Left renal cortex interstitium (tissue), 4 donors: ENCODE measurements at places on chromosomes 1 and 21.

DNA sequence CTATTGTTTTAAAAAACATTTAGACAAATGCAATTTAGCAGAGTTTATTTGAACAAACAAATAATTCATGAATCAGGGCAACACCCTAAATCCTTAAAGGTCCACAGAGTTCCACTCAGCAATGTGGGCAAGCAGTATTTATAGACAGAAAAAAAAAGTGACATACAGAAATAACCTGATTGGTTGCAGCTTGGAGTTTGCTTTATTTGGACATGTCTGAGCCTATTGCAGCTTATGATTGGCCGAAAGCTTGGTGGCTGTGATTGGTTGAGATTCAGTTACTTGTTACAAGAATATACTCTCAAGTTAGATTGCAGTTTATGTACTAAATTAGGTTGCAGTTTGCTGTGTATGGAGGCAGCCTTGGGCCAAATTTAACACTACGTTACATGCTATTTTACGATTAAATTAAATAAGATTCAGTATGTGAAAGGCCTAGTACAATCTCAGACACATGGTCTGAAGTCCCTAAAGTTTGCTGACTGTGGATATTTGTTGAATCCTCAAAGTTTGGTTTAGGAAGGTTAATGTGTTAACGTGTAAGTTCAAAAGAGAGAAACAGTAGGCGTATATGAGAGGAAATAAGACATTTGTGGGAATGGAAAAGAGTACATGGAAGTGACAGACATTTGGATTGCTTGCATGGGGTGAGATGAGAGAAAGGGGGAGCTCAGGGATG is 6.9 kb upstream of the CAMSAP2 start:
- no peak for DNase-seq

DNA sequence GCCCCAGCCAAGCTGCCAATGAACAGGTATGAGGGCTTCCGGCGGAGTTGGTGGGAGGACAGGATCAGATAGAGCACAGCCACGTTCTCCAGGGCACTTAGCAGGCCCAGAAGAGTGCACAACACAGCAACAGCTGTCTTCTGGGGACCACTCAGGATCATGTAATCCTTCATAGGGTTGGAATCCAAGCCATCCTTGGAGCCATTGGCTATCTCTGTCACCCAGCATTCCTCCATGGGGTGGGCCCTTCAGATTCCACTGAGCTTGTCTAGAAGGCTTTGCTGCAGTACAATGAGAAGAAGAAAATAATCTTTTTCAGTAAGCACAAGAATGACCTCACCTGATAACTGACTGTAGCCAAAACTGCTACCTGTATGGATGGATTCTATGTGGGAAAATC is 7.3 kb upstream of the FUCA1 start:
- DNase-seq = no peak

DNA sequence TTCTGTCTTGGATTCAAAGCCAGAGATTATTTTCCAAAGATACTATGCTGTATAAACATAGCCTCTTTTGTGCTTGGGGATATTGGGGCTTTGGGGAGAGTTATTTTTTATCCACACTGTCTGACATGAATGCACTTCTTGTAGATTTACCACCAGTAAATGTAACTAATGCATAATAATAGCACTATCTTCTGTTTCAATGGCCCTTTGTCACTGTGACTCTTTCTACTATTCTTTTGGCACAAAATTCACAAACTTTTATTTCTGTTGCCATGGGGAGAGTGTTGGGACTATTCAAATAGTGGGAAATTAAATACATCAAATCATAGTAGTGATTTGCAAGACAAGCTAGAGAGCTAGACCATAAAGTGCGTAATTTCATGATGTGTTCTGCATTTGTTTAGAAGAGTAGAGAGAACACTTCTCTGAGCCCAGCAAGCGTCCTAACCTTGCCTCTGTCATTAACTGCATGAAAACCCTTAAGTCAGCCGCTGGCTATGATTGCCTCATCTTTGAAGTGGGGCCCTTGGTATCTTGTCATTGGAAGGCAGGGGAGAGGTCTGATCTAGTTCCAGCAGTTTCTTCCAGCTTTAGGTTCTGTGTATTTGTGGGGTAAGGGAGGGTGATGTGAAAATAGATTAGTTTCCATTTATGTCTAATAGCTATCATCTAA is 154.4 kb downstream of the HHAT start:
- DNase-seq = no peak

DNA sequence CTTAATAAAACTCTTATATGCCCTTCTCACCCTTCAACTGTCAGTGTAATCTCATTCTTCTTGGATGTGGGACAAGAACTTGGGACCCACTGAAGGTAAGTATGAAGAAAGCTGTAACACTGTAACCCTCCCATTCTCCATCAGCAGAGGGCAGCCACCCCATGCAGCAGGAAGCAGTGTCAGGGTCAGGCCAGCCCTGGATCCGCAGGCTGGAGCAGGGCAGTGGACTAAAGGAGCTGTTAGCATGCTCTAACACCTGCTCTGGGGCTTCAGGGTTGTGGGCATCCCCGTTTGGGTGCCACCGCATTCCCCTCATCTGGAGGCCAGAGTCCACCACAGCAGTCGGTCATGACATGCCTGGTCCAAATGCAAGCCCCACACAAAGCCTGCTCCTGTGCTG is 156.5 kb downstream of the HIVEP3 start:
- DNase-seq = no peak

- DNase-seq = no peak
Measured at GRCh38 chr1:225735252-225736149, 42.1 kb upstream of the SRP9 start.

- no peak for DNase-seq
Measured at GRCh38 chr1:208153386-208153785, 90.8 kb downstream of the PLXNA2 start.

DNA sequence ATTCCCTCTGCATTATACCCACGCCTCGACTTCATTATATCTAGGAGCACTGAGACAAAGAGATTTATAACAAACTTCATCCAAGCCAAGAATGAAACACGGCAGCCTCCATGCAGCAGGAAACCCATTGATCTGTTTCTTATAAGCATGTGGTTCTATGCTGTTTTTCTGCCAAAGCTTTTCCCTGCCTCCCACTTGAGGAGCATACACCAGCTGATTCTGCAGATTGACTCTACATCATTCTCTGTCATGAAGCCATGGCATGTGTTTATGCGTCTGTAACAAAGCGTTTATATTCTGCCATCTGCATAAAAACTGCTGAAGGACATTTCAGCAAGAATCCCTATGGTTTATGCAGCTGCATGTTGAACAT is 102.0 kb downstream of the CYYR1 start:
- DNase-seq = no peak

GRCh38 chr1:234315091-234315541 is 58.1 kb upstream of the COA6 start:
- no peak for DNase-seq

GRCh38 chr1:171286032-171286705 is 27.8 kb upstream of the FMO4 start:
- no peak for DNase-seq

DNA sequence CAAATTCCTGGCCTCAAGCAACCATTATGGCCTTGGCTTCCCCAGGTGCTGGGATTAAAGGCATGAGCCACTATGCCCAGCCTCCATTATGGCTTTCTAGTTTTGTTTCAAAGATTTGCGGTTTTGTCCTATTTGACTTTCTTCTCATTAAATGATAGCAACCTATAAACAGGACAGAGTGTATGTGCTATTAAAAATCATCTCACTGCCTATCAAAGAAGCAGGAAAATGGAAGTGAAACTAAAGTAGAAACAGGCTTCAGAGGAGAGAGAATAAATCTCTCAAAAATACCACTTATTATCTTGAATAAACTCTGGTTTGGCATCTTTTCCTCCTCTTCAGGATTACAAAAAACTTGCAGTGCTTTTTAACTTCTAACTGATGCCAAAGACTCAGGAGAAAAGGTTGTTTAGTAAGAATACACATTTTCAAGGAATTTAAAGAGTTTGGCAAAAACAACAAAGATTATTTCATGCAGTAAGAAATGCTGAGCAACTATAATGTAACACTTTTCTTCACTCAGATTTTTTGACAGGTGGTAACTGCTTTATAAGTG is 28.7 kb downstream of the ACBD3 start:
- no peak for DNase-seq

- no peak for DNase-seq
Measured at GRCh38 chr1:152946651-152947256, at the start of gene SPRR5. TSS of gene SPRR5 (plus strand) at chr1:152947206. CDS start at chr1:152948555, 1,349 bp downstream.
